ENCODE measurements at places on chromosomes 4 and X.

- no peak for DNase-seq
These were observed 548.6 kb downstream of the TLL1 start for GRCh38 chr4:166421556-166422156.

DNA sequence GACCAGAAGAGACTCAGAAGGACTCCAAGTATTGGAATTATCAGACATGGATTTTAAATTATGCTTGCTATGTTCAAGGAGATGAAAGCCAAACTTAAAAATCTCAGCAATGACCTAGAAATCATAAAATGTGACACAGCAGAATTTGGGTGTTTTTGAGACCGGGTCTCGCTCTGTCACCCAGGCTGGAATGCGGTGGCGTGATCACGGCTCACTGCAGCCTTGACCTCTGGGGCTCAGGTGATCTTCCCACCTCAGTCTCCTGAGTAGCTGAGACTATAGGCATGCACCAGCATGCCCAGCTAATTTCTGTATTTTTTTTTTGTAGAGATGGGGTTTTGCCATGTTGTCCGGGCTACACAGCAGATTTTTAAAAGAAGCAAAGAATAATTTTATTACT lies 12.7 kb downstream of the TAB3 start:
- DNase-seq: no peak

DNA sequence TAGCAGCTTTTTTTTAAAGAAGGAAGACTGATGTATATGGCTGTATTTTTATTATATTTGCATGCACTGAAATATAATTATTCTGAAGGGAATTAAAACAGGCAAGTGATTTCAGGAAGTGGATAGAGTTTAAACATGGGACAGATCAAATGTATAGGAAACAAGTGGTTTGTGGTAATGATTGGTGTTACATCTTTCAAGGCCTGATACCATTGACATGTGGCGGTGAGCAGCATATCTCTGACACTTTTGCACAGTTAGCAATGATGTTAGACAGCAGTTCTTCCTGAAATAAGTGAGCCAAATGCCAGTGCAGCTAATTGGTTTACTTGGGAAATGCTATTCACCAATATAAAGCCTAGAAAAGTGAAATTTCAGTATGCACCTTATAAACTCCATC lies 272.1 kb downstream of the RPA4 start:
- DNase-seq: no peak

DNA sequence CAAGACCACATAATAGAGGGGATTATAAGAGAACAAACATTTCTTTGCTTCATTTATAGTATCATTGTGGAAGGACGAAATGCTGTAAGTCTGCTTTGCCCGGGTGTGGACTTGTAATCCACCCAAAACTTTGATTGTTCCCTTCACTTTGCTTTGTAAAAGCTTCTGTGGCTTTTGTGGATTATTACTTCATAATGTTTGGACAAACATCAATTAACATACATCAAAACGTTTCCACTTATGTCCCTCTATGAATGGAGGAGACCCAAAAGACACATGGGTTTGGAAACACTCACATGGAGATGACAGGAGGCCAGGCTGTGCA lies 415.4 kb downstream of the SPRY1 start:
- no peak for DNase-seq

DNA sequence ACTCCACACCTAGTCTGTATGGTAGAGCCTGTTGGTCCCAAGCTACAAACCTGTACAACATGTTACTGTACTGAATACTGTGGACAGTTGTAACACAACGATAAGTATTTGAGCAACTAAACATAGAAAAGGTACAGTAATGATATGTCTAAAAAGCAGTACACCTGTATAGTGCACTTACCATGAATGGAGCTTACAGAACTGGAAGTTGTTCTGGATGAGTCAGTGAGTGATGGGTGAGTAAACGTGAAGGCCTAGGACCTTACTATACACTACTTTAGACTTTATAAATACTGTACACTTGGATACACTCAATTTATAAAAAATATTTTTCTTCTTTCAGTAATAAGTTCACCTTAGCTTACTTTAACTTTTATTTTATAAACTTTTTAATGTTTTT lies 104.0 kb downstream of the TMA16 start:
- DNase-seq: no peak

- DNase-seq: no peak
These were observed 106.8 kb downstream of the ELOVL6 start for GRCh38 chr4:110091434-110092140.

DNA sequence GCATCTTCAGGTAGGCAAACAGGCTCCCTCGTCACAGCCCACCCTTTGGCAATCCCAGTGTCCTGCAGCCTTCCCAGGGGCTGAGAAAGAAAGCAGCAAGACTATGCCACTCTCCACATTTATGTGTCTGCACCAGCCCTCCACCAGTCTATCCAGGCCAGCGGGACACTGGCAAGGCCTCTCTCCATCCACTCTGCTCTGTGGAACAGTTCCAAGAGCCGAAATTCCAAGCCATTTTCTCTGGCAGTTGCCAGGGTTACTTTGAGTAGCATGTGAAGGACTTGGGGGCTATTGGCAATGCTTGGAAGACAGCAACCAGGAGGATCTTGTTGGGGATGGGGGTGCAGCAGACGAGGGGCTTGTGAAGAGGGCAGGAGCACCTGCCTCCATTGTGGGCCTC lies 52.1 kb downstream of the TSC22D3 start:
- DNase-seq: no peak

DNA sequence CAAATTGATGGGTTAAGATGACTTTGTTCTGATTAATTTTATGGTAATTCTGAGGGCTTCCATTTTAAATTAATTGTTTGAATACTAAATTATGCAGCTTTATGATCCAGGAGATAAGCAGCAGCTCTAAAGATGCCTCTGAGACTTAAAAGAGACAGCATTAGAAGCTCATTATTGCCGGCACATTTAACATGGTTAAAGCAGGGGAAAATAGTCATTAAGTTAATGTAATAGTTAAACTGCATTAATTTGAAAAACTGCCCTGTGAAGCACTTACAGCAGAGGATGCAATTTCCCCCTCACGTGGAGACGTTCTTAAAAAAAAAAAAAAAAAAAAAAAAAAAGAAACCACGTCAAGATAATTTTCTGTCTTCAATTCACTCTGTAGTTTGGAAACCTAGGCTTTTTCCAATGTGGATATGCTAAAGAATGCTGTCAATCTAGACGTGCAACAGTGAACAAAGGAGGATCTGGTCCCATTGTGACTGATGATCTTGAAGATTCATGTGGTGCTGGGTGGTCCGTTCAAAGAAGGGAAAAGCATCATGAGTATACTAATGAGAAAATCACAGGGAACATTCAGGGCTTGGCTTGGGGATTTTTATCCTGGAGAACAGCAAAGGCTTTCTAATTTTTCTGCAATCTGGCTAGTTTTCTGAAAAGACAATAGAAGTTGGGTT lies 440.6 kb upstream of the HS3ST1 start:
- no peak for DNase-seq

- DNase-seq: no peak
These were observed 36.1 kb downstream of the DMD start for GRCh38 chrX:33175201-33175600.

- no peak for DNase-seq
These were observed 22.4 kb downstream of the DCTD start for GRCh38 chr4:182894681-182895275.

DNA sequence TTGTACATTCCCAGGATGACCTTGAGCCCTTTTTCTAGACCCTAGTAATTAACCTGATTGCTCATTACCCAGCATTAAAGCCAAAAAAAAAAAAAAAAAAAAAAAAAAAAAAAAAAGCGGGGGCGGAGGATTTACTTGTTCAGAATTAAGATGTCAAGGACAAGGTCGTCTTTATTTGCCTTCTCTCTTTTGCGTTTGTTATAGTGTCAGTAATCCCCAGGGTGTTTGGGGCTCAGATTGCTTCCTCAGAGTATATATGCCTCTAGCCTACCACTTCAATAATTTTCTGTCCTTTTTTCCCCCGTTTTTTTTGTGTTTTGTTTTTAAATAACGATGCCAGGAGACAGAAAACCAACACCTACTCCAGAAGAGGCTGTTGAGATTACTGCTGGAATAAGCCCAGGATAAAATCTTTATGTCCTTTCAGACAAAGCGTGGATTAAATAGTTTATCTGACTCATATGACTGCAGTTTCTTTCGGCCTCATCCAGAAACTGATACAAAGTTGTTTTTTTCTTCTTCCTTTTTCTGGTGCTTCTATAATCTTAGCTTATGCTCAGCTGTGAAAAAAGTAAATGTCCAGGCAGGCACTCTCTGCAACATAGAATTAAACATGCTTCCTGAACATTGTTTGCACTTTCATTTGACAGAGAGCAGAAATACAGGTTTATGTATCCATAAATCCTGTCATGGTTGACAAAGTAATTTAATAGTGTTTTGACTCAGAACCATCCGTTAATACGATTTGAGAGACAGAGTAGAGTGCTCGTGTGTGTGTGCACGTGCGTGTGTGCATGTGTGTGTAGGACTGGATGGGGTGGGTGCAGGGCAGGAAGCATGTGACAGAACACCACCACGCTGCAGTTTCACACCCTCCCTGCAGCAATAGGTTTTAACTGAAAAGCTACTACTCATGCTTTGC lies 138.6 kb downstream of the AFF1 start:
- DNase-seq: peak; percentile 72

- DNase-seq: no peak
These were observed 340.8 kb downstream of the ADGRL3 start for GRCh38 chr4:61540944-61541343.

- DNase-seq: no peak
These were observed 313.3 kb downstream of the PPP3CA start for GRCh38 chr4:101033986-101034385.

- no peak for DNase-seq
These were observed 1002.7 kb upstream of the PCDH7 start for GRCh38 chr4:29717287-29718057.

- DNase-seq: no peak
These were observed 187.2 kb downstream of the NPFFR2 start for GRCh38 chr4:72218953-72219352.

- no peak for DNase-seq
These were observed 206.6 kb downstream of the SPRY1 start for GRCh38 chr4:123603165-123603564.

GRCh38 chr4:138251938-138252337 lies 9.8 kb upstream of the SLC7A11 start:
- no peak for DNase-seq

DNA sequence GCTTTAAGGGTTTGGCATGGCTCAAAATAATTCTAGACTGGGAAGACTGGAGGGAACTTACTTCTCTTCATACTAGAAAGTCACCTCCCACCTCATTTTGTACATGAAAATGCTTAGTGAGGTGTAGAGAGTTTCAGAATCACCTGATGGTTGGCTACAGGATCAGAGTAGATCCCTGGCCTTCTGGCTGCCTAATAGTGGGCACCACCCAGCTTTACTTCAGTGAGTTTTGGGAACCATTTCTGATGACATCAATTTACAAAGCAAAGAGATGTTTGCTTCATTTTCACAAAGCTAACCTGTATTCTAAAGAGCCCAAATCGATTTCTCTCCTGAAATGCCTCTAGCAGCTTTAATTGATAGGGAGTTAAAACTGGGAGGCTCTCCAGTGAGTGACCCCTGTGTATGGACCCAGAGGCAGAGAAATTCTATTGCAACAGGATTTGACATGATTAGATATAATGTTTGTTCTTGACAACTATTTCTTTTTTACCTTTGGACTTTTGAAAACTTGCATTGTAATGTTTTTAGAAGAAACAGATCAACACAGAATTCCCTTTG lies 180.5 kb downstream of the PTTG2 start:
- no peak for DNase-seq

DNA sequence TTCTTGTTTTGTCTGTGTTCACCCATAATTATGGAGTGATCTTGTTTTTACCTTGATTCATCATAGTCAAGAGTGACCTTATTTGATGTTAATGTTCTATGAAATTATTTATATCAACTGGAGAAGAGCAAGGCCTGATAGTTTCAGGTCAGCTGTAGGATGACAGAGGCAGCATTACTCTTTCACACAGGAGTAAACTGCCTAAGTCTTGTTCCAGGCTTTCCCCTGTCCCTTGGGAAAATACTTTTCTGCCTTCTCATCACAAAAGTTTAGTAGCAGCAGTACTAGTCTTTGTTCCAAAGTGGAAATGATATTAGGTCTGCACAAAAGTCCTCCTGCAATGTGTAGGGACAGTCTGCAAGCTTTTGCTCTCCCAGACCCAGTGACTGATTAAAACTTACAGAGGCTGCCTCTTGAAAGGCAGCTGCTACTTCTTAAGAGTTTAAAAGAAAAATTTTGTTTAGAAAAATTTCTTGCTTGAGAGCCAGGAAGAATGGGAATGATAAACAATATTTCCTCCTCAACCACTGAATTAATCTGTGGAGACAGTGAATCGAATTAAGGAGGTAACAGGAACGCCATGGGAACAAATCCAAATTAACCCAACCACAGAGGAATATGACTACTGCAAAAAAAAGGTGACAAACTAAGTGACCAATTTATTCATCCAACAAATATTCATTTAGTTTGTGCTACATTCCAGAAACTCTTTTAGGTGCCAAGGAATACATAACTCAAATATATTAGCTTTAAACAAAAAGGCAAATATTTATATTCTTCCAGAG lies 991.4 kb upstream of the PABPC4L start:
- DNase-seq: no peak

DNA sequence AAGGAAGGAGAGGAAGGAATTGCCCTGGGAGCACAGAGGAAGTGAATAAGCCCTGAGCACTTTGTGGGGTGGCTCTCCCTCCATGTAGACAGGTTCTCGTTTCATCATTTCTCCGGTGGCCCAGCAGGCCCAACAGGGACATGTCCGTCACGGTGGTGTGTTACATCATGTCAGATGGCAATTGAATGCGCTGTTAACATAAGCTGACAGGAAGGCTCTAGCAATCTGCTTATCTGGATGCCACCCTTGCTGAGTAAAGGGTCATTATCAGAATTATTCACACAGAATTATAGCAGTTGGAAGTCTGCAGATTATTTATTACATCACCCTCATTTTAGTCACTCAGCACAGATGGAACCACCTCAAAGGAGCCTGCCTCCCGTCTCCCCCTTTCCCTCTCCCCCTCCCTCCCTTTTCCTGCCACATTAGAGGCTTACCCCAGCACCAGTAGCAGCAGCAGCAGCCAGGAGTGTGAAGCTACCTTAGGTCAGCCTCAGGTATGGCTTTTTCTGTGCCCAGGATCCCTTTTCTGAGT lies 124.3 kb upstream of the TRIM2 start:
- DNase-seq: no peak

- DNase-seq: no peak
These were observed 24.6 kb upstream of the TLR1 start for GRCh38 chr4:38829237-38829636.

GRCh38 chr4:101355767-101356702 lies 8.7 kb upstream of the PPP3CA start:
- no peak for DNase-seq

DNA sequence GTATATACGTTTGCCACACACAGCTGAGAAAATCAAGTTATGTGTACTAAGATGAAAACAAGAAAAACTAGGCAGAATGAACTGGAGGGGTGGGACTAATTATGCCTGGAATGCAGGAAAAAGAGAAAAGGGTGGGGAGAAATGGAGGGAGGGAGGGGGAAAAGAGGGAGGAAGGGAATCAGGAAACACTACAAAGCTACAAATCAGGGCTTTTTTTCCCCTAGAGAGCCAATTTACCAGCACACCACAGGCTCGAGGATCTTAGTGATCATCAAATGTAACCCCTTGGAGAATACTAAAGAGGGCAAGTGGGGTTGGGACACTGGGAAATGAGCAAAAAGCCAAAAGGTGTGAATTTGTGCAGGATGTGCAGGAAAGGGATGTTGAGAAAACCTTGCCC lies 451.9 kb downstream of the SMARCA1 start:
- DNase-seq: no peak

All from NCI-H2029 (cell line).